K562 (cell line): ENCODE measurements at places on chromosomes 1 and 21. TPM values are rescaled to one million over a fixed set of nuclear protein-coding genes. Genes with fewer than 3 reads are reported as not detected.

DNA sequence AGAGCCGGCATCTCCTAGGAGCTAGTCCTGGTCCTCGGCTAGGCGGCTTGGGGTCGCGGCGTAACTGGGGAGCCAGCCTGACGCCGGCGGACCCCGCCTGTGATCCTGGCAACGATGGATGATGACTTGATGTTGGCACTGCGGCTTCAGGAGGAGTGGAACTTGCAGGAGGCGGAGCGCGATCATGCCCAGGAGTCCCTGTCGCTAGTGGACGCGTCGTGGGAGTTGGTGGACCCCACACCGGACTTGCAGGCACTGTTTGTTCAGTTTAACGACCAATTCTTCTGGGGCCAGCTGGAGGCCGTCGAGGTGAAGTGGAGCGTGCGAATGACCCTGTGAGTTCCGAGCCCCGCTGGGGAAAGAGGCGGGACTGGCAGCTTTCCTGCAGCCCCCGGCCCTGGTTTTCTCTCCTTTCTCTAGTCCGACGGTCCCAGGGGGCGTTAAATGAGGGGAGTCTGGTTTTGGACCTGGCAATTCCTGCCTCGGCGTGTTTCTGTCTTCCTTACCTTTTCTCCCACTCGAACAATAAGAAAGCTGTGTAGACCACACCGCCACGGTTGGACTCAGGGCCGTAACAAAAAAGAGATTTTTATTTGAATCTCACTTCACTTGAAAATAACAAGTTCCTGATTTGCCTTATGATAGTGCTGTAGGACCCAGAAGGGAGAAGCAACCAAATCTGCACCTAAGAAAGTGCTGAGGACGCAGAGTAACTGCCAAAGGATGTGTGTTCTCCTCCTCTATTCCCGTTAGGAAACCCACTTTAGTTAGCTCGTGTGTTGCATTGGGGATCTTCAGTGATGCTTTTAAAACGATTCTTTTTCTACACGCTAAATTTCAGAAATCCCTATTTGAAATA lies at the start of gene SPRTN:
Gene SPRTN (plus strand): TSS at position 24 of the 859 bp plus-strand sequence. CDS start 91 bp downstream, at position 115.
- DNase-seq = peak; percentile 92
- H3K4me1 ChIP-seq = peaks cover 21% of the 10 kb centered on the region; the same call in 2 of the 3 replicates
- H3K4me3 ChIP-seq = peak within 1 kb of the TSS; percentile 77
- no peaks in the 10 kb centered on the region for H3K27me3 ChIP-seq

GRCh38 chr1:31650161-31651088 lies 5.7 kb upstream of the PEF1 start:
- H3K36me3 ChIP-seq = no peaks in the 10 kb centered on the region
- H3K27me3 ChIP-seq = peaks cover 9% of the 10 kb centered on the region; the same call in 2 of the 3 replicates
- H3K4me3 ChIP-seq = no peak overlapping the region
- H3K4me1 ChIP-seq = no peaks in the 10 kb centered on the region

- H3K4me1 ChIP-seq = no peaks in the 10 kb centered on the region
- peaks cover 52% of the 10 kb centered on the region for H3K27me3 ChIP-seq
- no peak overlapping the region for H3K27ac ChIP-seq
- H3K36me3 ChIP-seq = no peaks in the 10 kb centered on the region
- no peak for DNase-seq
These were observed 6.5 kb downstream of the KANK4 start for GRCh38 chr1:62312698-62313097.

DNA sequence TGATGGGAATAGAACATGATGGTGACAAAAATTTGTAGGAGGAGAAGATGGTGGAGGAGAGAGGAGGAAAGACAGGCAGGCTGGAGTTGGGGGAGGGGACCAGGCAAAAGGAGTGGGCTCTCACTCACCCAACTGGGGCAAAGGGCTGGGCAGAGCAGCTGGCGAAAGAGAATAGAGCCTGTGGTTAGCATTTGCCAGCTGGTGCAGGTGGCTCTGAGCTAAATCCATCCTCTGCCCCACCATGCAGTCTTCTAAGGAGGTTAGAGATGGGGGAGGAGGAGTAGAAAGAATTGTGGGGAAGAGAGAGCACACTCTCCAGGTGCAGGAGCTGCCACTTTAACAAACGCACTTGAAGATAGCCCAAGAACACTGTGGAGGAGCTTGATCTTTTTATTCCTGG lies 27.6 kb upstream of the SLAMF1 start:
- no peak for DNase-seq
- H3K4me1 ChIP-seq = peaks cover 4% of the 10 kb centered on the region
- H3K36me3 ChIP-seq = no peaks in the 10 kb centered on the region
- no peak overlapping the region for H3K4me3 ChIP-seq

GRCh38 chr1:18234790-18235242 lies 127.2 kb downstream of the IGSF21 start:
- no peaks in the 10 kb centered on the region; the same call in 2 of the 3 replicates for H3K4me1 ChIP-seq
- H3K27ac ChIP-seq = no peak overlapping the region
- no peak overlapping the region for H3K4me3 ChIP-seq
- H3K36me3 ChIP-seq = no peaks in the 10 kb centered on the region

Gene INTS3
- 23.6 and 24.1 TPM in 2 replicates for total RNA-seq

Gene NHLH2
- total RNA-seq = not detected in 2 replicates
